ENCODE measurements at places on chromosomes 3 and 15. TPM values are rescaled to one million over a fixed set of nuclear protein-coding genes. Genes with fewer than 3 reads are reported as not detected.

- no peak for DNase-seq
These were observed 56.2 kb downstream of the CEMIP start for GRCh38 chr15:80835336-80835735.

DNA sequence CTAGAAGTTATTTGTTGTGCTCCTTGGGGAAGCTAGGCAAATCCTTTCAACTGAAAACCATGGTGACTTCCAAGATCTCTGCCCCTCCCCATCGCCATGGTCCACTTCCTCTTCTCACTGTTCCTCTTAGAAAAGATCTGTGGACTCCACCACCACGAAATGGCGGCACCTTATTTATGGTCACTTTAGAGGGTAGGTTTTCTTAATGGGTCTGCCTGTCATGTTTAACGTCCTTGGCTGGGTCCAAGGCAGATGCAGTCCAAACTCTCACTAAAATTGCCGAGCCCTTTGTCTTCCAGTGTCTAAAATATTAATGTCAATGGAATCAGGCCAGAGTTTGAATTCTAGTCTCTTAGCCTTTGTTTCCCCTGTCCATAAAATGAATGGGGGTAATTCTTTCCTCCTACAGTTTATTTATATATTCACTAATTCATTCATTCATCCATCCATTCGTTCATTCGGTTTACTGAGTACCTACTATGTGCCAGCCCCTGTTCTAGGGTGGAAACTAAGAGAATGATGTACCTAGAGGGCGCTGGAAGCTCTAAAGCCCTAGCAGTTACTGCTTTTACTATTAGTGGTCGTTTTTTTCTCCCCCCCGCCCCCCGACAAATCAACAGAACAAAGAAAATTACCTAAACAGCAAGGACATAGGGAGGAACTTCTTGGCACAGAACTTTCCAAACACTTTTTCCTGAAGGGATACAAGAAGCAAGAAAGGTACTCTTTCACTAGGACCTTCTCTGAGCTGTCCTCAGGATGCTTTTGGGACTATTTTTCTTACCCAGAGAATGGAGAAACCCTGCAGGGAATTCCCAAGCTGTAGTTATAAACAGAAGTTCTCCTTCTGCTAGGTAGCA, 657 bp downstream of the PATL2 start:
- peak; percentile 48 for DNase-seq

DNA sequence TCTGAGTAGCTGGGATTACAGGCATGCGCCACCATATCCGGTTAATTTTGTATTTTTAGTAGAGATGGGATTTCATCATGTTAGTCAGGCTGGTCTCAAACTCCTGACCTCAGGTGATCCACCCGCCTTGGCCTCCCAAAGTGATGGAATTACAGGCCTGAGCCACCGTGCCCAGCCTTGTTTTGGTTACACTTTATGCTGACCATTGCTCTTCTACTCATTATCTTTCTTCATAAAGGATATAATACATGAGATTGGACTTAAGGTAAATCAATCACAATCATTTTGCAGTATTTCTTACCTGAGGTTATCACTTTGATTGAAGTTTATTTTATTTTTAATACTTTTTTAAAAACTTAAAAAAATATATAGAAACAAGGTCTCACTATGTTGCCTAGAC, 2.2 kb upstream of the LEO1 start:
- DNase-seq = no peak

- no peak for DNase-seq
These were observed 59.0 kb downstream of the PRKAR2A start for GRCh38 chr3:48788544-48789162.

DNA sequence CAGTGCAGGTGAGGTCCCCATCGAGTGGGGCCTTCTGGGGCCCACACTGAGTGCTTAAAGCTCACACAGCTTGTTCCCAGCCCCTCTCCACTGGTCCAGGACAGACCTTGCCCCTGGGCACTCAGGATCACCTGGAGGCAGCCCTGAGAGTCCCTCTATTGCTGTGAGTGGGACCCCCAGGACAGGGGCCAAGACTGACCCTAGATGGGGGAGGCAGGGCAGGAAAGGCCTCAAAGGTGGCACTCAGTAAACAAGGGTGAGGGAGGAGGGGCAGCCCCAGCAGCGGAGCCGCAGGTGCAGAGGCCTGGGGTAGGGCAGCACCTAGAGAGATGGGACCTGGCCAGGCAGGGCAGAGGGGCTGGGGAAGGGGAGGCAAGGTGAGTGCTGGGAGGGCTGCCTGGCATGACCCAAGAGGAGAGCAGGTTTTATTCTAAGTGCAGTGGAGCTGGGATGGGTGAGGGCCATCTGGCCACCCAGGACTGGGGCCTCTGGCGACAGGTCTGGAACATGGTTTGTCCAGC, 27.9 kb downstream of the CFAP100 start:
- DNase-seq = no peak

- DNase-seq = no peak
These were observed 771.6 kb upstream of the NR2F2 start for GRCh38 chr15:95558916-95559315.

- DNase-seq = no peak
These were observed 653.2 kb downstream of the ROBO2 start for GRCh38 chr3:77693147-77693546.

- no peak for DNase-seq
These were observed 338.4 kb upstream of the FRG2C start for GRCh38 chr3:75325716-75326115.

GRCh38 chr3:169143506-169143905, 520.0 kb downstream of the MECOM start:
- DNase-seq = no peak

DNA sequence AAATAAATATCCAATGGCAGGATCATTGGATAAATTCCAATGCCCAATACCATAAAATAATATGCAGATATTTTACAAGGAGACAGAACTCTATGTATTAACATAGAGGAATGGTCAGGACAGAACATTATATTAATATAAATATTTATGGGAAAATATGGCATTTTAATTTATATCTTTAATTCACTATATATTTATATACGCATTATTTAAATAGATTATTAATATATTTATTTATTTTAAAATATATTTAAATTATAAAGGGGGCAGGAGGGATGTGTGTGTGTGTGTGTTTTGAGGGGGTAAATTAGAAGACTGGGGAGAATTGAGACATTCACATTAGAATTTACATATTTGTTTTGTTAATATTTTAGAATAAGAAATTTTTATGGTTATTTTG, 31.6 kb upstream of the CNTN3 start:
- no peak for DNase-seq

GRCh38 chr3:35562141-35562540, 77.2 kb upstream of the ARPP21 start:
- no peak for DNase-seq

- no peak for DNase-seq
These were observed 52.4 kb downstream of the TRPM1 start for GRCh38 chr15:31049111-31049510.

DNA sequence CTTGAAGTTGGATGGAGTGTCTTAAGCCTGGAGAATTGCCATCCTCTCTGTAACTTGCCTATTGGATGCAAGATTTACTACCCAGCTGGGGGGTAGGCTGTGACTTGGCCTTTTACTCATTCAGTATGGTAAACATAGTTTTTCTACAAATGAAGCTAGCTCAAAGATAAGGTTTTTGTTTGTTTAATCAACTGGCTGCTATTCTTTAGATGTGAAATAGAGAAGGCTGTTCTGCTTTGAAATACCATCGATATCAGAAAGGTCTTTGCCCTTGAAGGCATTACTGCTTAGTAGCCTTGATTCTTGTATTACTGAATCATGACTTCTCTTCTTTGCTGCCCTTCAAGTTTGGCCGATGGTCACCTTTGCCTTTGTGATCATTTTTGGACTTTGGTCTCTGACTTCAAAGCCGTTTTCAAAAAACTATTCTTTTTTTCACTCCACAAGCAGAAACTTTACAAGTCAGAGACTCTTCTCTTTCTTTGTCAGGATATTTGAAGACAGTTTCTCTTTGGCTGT, 83.1 kb downstream of the GAP43 start:
- DNase-seq = no peak

GRCh38 chr15:62934236-62934971, 108.1 kb upstream of the TPM1 start:
- DNase-seq = no peak

DNA sequence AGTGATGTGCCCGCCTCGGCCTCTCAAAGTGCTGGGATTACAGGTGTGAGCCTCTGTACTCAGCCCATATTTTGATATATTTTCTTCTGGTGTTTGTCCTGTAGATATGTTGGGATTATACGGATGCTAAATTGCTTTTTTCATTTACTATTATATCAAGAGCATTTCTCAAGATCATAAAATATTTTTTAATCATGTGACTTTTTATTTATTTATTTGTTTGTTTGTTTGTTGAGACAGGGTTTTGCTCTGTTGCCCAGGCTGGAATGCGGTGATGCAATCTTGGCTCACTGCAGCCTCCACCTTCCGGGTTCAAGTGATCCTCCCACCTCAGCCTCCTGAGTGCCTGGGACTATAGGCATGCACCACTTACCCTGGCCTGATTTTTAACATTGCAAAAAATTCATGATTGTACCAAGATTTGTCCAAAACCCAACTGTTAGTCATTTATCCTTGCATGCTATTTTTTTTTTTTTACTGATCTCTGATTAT, 2.7 kb upstream of the PXK start:
- no peak for DNase-seq

DNA sequence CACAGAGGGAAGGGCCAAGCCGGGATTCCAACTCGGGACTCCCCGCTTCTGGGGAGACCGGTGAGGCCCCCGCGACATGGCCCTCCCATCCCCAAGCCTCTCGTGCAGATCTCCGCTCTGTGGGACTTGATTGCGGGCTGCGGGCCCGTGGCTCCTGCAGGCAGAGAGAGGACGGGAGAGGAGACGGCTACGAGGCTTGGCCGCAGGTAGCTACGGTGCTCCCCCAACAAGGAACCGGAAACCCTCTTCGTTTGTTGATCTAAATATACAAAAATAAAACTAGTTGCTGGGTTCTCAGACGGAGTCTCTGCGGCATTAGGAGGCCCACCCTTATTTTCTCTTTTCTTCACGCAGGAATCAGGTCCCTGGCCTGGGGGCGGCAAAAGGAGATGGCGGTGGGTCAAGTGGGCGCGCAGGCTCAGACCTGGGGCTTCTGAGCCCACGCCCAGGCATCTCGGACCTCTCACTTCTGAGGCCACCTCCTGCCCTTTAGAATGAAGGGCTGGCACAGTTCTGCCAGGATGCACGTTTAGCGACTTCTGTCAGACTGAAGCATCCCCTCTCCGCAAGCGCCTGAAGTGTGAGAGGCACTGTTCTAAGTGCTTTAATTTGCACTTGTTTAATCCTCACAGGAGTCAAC, 10.9 kb downstream of the GNB5 start:
- no peak for DNase-seq

- DNase-seq = peak; percentile 44
These were observed at the start of gene TYRO3 for GRCh38 chr15:41558400-41559238. TYRO3 (plus strand) TSS chr15:41559212; CDS start chr15:41559258, 46 bp downstream.

GRCh38 chr3:50583897-50584296, 14.6 kb downstream of the HEMK1 start:
- DNase-seq = no peak

Gene HCLS1
- not detected for total RNA-seq

Gene UMPS
- total RNA-seq = 49.3 TPM

Gene CRABP1
- not detected for total RNA-seq

Gene CLDN1
- 151 TPM for total RNA-seq

Gene PLA2G4E
- total RNA-seq = not detected

Gene GABRR3
- not detected for total RNA-seq

Gene MESP1
- total RNA-seq = 4.7 TPM

Gene CDHR4
- total RNA-seq = not detected

Gene MRPS11
- 70.5 TPM for total RNA-seq

Gene PIF1
- 13.6 TPM for total RNA-seq
